Ascending aorta (tissue), 2 donors: ENCODE measurements at places on chromosomes 1 and 21.

GRCh38 chr1:67683766-67684525 lies 1.1 kb upstream of the GADD45A start:
- DNase-seq = no peak

GRCh38 chr1:62508187-62508758 lies 71.4 kb downstream of the USP1 start:
- DNase-seq = no peak

GRCh38 chr1:224368409-224368808 lies 11.7 kb downstream of the CNIH4 start:
- DNase-seq = no peak

- DNase-seq = no peak
Measured at GRCh38 chr1:182990413-182991144, 32.6 kb upstream of the LAMC1 start.

DNA sequence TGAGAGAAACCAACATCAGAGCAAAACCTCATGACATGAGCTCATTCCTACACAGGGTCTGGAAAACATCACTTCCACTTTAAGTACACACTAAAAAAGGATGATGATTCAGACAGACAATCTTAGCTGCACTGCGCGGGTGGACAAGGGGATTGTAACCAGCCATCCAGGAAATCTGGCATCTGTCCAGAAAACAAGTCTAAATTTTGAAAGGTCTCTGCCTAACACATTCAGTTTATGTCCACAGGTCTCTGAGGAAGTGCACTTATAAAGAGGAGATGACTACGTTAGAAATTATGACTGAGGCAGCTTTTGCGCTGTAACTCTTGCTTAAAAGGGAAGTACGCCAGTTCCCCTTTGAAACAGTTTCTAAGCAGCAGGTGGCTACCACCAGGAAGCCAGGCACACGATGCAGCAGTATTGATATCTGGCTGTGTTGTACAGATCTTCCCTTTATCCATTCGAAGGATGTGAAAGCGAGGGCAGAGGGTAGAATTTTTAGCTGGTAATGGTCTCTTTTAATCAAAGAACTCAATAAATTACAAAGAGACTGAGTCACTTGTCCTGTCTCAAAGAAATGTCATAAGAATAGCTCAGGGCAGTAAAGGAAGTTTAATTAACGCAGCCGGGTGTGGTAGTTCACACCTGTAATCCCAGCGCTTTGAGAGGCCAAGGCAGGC lies 128.0 kb downstream of the SETD4 start:
- peak; percentile 72 for DNase-seq

- no peak for DNase-seq
Measured at GRCh38 chr1:112508278-112509004, at the start of gene WNT2B. Gene WNT2B (plus strand): TSS chr1:112508965. CDS start chr1:112509263, 298 bp downstream.

DNA sequence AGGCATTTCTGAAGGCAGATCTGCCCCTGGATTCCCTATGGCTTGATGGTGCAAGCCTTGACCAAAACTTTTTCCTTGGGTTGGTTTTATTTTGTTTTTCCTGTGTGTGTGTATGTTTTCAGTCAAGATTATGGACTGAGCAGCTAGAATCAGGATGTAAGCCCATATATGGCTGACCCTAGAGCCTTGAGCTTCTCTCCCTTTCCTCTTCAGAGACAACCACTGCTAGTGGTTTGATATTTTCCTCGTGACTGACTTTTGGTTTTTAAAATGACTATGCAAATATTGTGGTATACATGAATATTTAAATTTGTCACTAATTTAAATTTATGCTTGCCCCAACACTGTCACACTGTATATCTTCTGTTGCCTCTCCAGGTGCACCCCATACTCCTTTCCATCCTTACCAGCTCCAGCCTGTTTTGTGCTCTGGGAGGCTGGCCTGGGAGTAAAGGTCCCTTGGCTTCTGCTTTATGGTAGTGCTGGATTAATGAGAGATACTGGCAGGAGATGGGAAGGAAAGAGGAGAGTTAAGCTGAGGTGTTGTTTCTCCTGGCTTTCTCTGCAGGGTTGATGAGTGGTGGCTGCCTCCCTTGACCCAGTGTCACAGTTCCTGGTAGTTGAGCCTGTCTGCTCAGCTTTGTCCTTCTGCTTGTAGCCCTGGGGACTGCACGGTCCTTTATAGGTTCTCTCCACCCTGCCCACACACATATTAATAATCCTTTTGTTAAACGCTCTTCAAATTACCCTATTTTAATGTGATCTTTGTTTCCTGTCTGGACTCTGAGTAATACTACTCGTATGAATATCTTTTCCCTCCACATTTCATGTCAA lies 44.4 kb downstream of the RWDD3 start:
- no peak for DNase-seq

- no peak for DNase-seq
Measured at GRCh38 chr1:187091666-187092065, 262.9 kb downstream of the PLA2G4A start.

GRCh38 chr1:22709891-22710700 lies 543 bp upstream of the EPHB2 start:
- DNase-seq = no peak

- DNase-seq = no peak
Measured at GRCh38 chr1:186880982-186881381, 52.2 kb downstream of the PLA2G4A start.

- no peak for DNase-seq
Measured at GRCh38 chr1:226078374-226078773, 15.9 kb downstream of the H3-3A start.

DNA sequence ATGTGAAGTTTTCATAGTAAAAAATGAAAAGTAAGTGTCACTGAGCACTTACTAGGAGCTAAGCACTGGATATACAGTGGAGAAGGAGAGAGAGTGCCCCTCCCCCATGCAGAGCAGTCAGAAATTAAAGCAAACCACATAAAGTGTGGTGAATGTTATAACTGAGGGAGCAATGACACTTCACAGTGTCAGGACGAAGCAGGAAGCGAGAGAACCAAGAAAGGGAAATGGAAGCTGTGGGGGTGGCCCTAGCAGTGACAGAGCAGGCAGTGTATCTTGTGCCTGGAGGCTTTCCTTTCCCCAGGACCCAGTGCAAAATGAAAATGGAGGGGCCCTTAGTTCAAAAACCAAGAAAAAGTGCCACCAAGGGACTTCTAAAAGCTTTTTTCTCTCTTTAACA lies 21.5 kb upstream of the RCAN3 start:
- DNase-seq = no peak

GRCh38 chr1:37177230-37177864 lies 143.0 kb upstream of the GRIK3 start:
- no peak for DNase-seq

DNA sequence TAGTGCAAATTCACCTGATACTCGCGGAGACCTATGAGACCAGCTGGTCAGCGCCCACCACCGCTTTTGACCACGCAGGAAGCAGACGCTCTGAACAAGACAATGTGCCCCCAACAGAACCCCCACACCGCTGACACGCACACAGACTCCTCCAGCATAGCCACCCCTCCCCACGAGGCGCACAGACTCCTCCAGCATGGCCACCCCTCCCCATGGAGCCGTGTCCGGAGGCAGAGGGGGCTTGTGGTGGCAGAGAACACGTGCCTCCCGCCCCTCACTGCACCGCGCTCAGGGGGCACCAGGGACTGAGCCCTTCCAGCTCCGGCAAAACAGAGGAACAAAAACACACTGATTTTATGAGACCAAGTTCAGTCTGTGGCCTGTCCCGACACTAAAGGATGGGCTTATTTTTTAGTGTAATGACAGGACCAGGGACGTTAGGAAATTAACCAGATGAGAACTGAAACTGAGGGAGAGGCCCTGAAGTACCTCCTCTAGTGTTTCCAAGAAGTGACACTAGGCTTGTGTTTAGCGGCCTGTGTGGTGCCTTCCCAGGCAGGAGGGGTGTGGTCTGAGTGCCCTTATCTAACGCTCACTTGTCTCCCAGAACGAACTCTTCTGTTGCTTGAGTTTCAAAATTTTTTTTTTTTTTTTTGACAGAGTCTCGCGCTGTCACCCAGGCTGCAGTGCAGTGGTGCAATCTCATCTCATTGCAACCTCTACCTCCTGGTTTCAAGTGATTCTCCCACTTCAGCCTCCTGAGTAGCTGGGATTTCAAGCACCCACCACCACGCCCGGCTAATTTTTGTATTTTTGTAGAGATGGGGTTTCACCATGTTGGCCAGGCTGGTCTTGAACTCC lies 10.0 kb upstream of the AGPAT3 start:
- no peak for DNase-seq

- DNase-seq = no peak
Measured at GRCh38 chr1:156963621-156964020, 43.2 kb downstream of the LRRC71 start.

DNA sequence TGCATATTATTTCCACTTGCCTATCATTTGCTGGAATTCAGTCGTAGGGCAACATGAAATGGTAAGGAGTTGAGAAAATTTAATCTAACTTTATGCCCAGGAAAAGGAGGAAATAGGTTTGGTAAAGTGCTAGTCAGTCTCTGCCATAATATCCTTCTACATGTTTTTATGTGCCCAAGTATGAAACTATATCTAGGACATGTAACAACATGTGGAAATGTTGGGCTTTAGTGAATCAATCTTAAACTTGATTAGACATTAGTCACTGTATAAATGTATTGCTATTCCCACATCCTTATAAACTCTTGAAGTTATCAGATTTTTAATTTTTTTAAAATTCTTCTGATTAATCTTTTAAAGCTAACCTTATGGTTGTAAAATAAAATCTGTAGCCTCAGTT lies 204.7 kb upstream of the ZRANB2 start:
- no peak for DNase-seq

DNA sequence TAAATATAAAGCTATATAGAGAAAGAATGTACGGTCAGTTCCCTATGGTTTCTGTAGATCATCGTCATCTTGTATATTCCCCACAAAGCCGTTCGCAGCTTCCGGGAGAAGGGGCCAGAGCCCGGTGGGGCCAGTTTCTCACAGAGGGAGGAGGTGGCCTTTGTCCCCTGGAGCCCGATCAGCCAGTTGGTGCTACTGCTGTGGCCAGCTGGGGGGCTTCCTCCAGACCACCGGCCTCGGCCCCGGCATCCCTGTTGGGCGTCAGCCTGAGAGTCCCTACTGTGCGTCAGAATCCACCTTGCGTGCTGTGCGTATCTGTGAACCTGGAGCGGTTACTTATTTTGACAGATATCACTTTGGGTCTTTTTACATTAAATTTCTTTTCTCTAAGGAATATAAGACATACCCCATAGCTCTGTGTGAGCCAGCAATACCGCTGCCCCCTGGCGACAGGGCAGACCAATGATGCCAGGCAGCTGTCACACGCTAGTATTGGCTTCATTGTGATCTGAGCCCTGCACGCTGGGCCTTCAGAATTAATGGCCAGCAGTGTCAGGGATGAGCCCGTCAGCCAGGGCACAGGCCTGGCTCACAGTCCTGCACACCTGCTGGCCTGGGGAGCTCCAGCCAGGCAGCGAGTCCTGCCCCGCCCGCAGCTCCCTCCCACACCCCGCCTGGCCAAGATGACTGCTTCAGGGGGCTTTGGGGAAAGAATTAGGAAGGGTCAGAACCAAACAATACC lies 145.9 kb downstream of the PGBD5 start:
- DNase-seq = peak; percentile 52

DNA sequence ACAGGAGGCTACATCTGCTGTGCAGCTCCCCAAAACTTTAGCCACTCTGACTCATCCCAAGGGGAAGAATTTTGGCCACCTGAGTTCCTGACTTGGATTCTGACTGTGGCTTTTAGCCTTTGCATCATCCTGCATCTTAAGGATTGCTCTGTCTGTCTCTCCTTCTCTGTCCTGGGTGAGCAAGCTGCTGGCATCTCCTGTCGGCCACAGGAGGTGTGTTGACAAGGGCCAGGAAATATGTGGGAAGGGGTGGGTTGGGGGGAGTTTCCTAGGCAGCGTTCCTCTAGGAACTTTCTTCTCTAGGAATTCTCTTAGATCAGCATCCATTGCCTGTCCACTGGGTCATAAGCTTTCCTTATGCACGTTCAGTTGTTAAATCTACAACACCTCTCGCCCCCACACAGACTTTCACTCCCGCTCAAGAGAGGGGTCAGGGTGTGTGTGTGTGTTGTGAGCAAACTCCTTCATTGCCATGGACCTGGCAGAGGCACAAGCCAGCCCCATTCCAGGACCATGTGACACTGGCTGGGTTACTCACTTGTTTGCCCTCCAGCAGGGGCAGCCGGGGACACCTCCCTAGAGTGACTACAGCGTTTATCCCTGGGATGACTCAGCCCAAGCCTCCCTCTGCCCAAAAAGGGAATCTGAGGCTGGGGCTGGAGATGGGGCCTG lies 145.0 kb upstream of the DUSP10 start:
- peak; percentile 16 for DNase-seq

- no peak for DNase-seq
Measured at GRCh38 chr1:151142411-151143056, 3.9 kb downstream of the SEMA6C start.

GRCh38 chr21:28705616-28706015 lies 287.1 kb downstream of the LTN1 start:
- no peak for DNase-seq
